ENCODE measurements at places on chromosomes 6 and 20.

DNA sequence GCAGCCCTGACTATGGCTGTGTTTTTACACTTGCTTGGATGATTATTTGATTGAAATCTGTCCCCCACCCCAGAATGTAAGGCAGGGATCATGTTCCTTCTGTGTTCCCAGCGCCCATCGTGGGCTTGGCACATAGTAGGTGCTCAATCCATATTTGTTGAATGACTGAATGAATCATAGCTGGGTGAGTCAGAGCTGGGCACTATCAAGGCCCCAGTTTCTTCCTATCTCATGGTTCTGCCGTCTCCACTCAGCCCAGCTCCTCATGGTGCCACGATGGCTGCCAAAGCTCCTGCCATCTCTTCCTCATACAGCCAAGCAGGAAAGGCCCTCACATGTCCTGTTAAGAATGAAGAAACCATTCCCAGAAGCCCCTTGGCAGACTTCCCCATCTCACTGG, 29.0 kb downstream of the CEBPB start:
- DNase-seq, result no peak

- DNase-seq, result no peak
Observed at GRCh38 chr6:34205466-34205865, 31.2 kb upstream of the HMGA1 start.

GRCh38 chr20:12573442-12573841, 435.3 kb upstream of the SPTLC3 start:
- no peak for DNase-seq

GRCh38 chr20:17935761-17936160, 32.8 kb downstream of the SNX5 start:
- no peak for DNase-seq

- no peak for DNase-seq
Observed at GRCh38 chr6:158206740-158207421, 38.7 kb downstream of the GTF2H5 start.

DNA sequence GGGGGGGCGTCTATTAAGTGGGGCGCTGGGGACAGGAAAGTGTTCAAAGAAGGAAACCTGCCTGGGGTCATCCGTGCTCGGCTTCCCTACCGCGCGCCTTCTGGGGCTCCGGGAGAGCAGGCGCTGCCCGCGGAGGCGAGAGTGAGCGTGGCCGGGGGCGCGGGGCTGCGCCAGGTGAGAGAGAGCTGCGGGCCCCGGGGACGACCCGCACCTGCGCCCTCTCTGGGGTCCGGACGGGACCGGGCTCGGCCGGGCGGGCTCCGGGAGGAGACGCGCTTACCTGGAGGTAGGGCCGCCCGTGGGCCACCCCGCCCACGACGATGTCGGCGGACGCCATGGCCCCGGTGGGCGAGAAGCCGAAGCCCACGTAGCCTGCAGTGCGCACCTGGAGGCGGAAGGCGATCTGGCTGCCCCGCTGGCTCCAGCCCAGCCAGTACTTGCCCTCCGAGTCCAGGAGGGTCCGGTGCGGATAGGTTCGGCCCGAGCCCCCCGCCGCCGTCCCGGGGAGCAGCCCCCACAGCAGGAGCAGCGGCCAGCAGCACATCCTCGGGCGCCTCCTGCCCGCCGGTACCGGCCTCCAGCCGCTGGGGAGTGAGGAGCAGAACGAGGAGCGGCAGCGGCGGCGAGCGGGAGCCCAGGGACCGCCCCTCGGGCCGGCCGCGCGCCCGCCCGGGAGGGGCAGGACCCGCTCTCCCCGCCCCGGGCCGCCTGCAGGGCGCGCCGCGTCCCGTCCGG, at the start of gene MOXD1:
MOXD1 (minus strand) TSS at position 593 of the 735 bp plus-strand sequence; CDS start at position 544, 49 bp downstream.
- peak; percentile 48 for DNase-seq

DNA sequence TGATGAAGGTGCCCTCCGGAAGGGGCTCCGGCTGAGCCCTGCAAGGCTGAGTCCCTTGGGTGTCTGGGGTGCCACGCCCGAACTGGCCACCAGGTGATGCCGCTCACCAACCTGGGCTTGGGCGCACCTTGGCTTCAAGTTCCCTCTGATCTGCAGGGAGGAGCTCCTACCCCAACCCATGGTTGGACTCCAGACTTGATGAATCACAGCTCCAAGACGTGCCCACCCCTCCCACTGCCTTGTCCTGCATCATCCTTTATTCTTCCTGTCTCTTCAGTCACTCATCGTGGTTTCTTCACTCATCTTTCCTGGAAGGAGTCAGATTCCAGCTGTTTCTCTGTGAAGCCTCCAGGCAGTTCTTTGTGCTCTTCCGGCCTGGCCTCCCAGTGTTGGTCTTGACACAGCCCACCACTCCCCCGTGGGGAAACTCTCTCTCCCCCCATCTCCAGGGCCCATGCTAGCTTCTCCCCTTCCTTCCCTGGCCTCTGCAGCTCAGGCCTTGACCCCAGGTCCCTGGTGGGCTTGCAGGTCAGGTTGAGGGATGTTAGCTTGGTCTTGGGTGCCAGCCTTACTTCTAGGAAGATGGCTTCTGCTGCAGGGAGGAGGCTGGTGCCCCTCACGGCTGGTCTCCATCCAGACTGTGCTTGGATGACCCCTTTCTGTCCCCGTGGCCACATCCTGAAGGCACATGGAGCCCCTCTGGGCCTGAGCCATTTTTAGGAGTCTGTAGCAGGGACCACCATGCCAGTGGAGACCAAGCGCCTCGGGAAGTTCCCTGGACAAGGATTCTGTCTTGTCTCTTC, 2.6 kb upstream of the ZBP1 start:
- DNase-seq, result peak; percentile 74

Measured in BE2C (cell line).